Fibroblast of skin of scalp (primary cell): ENCODE measurements at places on chromosomes 1 and 21.

DNA sequence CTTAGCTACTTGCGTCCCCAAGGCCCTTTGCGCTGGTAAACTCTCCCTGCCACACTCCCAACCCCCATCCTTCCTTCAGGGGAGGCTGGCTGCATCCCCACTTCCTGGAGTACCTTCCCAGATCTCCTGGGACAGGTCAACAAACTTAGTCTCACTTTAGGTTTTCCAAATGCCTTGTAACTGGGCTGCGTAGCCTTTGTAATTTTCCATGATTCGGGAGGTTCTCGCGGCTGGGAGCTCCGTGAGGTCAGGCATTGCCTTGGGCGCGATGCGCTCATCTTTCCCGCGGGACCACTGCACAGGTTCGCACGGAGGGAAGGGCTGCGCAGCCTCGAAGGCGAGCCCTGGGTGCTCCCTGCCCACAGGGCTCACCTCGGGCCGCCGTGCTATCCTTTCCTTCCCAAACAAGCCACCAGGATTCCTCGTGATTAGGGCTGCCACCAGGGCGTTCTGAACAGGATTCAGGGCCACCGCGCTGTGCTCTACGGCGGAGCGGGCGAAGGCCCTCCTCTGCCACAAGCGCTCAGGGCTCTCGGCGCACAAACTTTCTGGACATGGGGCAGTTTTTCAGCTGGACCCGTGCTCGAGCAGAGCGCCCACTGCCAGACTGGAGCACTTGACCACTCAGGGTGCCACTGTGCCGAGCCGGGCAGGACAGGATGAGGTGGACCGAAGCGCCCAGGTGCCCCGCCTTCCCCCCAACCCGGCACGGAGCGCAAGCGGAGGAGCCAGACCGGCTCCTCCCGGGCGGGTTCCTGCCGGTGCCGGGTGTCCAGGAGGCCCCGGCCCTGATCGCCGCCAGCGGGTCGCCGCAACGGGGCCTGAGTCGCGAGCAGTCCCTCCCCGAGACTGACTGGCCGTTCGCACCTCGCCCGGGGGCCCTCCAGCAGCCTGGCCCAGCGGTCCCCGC, 1.1 kb downstream of the TMPRSS2 start:
- no peak for DNase-seq

GRCh38 chr21:40851749-40852148, 4.8 kb upstream of the DSCAM start:
- no peak for DNase-seq

GRCh38 chr1:14118691-14119485, 418.9 kb downstream of the PRDM2 start:
- no peak for DNase-seq

DNA sequence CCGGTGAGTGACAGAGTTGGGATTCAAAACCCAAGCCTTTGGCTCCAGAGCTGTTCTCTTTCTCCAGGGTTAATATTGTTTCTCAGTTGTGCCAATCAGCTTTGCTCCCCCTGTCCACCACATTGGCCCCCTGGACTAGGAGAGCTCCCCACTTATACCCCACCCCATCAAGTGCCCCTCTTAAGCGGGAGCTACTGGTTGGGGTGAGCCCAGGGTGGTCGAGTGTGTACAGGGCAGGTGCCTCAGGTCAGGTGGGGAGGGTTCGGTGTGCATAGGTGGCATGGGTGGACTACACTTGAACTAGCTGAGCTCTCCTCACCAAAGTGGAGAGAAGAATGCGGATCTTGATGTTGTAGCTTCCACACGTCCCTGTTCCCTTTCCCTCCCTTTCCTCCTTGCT, 14.2 kb downstream of the KCNA2 start:
- DNase-seq = no peak

DNA sequence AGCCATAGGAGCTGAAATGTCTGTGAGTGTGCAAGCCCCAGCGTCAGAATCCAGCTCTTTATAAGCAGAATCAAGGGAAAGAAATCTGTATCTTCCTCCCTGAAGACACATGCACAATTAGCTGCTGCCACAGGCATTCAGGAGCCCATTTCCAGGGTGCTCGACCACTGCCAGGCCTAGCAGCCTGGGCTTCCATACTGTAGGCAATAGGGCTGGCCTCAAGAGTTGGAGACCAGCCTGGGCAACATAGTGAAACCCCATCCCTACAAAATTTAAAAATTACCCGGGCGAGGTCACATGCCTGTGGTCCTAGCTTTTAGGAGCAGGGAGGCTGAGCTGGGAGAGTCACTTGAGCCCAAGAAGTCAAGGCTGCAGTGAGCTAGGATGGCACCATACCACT, 41.0 kb downstream of the NEK2 start:
- no peak for DNase-seq

GRCh38 chr1:30743584-30744059, 14.0 kb downstream of the LAPTM5 start:
- no peak for DNase-seq

DNA sequence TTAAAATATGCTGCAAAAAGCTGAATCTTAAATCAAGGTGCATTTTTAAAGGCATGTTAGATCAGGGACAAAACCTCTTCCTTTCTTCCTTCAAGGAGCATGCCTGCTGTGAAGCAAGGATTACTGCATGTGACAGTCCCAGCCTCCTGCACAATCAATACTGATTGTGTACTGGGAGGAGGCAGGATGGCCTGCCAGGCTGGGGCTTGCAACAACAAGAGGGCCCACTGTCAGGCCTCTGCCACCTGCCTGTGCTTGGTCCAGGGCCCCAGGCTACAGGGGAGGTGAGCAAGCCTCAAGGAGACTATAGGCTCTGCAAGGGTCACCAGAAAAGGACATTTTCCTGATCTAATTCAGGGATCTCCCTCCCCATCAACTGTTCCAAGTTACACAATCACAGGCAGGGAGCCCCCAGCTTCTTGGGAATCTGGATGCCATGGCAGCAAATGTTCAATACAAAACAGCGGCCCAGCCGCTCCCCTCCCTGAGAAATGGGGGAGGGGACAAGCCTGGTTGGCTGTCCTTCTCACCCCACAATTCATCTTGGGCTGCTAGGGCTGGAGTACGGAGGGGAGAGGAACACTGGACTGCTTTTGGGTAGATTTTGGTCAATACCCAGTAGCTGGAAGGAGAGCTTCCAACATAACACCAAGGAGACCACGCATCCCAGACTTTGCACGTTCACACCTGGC, 76.7 kb downstream of the SSBP3 start:
- no peak for DNase-seq

DNA sequence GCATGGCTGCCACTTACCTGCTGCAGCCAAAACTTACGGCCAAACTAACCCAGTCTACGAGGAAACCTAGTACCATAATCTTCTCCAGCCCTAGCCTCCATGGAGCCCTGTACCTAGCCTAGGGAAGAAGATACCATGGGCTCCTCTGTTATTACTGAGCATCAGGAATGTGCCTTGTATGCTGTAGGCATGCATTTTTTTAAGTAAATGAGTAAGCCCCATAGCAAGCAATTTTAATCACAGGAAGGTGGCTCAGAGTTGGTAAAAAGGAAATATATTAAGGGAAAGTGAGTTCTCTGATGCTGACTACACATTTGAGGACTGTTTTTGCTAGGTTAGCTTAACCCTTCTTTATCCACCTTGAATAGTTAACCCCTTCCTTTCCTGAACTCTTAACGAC, 21.2 kb downstream of the NFASC start:
- peak; percentile 12 for DNase-seq

DNA sequence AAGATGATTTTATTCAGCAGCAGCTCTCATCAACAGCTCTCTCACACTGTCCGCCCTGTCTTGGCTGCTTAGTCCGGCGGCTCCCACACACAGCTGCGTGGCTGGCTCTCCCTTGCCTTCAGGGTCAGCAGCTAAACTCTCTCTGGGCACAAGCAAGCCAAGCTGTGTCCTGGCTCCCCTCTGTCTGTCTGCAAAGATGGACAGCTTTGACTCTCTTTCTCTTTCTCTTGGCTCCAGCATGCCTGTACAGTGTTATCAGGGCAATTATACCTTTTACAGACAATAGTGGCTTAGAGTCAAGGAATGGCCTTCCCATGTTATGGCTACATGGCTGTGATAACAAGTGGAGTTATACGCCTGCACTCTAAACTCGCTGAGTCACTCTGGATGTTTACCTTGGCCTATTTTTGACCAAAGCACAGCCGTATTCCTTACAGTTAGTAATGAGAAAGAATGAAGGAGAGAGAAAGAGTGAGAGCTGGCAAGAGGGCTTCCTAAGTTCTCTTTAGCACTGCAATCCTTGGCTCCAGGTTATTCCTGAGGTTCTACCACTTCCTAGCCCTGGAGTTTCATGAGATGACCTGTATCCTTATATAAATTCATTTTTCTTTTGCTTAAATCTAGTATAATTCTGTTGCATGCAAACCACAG, 59.9 kb upstream of the ZSWIM5 start:
- DNase-seq = peak; percentile 65

DNA sequence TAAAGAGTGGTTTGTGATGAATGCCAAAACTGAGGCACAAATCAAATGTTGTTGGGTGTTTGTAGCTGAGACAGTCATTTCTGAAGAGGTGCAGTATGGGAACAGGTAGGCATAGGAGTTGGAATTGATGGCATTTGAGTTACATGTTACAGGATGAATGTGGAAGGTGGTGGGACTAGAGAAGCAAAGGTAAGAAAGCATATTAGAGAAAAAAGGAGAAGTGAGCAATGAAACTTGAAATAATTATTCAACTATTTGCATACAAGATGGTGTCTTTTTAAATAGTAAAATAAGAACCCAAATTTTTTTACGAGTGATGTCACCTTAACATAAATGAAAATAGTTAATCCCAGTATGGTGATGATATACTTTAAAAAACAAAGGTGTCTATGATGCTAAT, 40.2 kb upstream of the METTL18 start:
- no peak for DNase-seq

DNA sequence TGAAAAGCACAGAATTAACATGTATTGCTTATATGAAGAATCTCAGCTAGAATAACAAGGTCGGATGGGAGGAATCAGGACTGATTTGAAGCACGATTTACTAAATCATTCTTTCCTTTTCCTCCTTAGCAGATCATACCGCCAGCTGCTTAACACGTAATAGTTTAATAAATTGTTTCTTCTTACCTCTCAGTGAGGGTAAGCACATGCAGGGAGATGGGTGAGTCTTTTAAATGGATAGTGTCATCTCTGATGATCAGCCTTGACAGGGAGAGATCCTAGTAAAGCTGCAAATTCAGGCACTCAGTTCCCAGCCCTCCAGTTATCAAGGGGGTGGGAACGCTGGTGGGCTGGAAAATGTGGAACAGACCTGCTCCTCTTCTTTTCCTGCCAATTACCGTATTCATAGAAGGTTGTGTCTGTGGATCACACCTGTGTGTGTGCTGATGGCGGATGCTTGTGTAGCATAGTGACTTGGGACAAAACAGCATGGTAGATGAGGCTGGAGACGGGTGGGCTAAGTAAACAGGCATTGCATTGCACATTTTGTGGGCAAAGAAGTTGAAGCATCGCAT, 30.7 kb downstream of the NTPCR start:
- no peak for DNase-seq

DNA sequence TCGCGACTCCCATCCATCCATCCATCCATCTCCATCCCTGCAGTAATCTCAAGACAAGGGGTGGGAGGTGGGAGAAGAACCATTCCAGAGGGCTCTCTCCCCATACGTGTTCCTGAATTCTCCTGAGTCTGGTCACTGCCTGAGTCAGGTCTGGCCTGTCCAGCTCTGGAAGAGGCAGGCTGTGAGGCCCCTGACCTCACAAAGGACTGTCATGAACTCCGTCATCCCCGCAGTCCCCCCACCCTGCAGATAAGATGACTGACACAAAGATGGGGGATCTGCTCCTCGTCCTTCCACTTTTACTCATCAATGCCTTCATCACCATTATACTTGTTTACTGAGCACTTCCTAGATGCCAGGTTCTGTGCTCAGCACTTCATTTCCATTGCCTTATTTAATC, 1.6 kb upstream of the MAP7D1 start:
- no peak for DNase-seq

DNA sequence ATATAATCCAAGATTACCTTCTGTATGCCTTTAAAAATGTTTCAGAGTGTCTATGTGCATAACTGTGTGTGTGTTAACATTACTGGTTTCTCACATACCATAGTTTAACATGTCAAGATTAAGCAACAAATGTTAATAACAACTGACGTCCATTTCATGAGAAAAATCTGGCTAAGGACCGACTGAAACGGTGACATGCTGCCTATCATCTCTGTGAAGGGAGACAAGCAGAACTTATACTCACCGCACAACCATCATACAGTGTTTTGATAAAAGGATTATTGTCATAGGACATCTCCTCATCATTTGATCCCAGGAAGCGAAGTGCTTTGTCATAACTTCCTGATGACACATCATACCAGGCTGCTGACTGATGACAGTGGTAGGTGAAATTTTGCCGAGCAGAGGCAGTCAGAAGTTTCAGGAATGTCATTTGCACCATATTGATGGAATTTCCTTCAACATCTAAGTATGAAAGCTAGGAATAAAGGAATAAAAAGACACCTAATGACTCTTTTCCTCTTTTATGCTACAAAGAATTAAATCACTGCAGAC, 228.8 kb downstream of the COL11A1 start:
- DNase-seq = peak; percentile 91

- no peak for DNase-seq
These were observed 22.1 kb downstream of the IFFO2 start for GRCh38 chr1:18934205-18935000.

- peak; percentile 66 for DNase-seq
These were observed 233.9 kb upstream of the CAMK1G start for GRCh38 chr1:209349363-209350308.

DNA sequence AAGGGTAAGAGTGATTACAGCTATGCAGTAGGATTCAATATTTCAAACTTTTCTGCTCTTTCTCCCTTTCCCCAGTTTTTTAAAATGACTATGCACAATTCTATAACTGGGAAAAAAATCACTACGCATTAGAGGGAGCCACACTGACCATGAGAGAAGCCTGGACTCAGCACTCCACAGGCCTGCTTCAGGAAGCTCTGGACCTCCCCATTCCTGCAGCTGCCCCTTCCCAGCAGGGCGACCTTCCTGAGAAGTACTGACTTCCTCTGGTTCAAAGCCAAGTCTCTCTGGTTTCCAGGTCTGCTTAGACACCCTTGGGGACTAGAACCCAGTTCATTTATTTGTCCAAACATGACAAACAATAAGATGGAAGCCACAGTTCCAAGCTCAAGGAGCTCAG, 42.0 kb upstream of the CLSTN1 start:
- DNase-seq = no peak

- DNase-seq = no peak
These were observed 475 bp upstream of the TDRD10 start for GRCh38 chr1:154501423-154502065.
